Thyroid gland (tissue), 4 donors: ENCODE measurements at places on chromosomes 1 and 21. TPM values are rescaled to one million over a fixed set of nuclear protein-coding genes. Genes with fewer than 3 reads are reported as not detected.

DNA sequence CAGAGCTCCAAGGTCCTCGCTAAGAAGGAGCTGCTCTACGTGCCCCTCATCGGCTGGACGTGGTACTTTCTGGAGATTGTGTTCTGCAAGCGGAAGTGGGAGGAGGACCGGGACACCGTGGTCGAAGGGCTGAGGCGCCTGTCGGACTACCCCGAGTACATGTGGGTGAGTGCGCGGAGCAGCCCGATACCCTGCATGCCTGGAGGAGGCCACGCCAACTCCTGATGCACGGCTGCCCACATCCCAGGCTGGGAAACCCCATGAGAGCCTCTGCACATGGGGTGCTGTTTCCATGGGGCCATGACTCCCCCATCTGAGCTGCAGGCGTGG, 43.0 kb upstream of the TRAPPC10 start:
- H3K27me3 ChIP-seq: no peaks in the 10 kb centered on the region
- H3K4me1 ChIP-seq: no peaks in the 10 kb centered on the region
- peaks cover 24% of the 10 kb centered on the region for H3K36me3 ChIP-seq
- DNase-seq: no peak
- no peak overlapping the region for H3K4me3 ChIP-seq

BEND5 gene
- 4.7 TPM for total RNA-seq

REN gene
- not detected for total RNA-seq

RHCE gene
- total RNA-seq: 0.39 TPM

BNIPL gene
- total RNA-seq: 4.0 TPM
